ENCODE measurements at places on chromosomes 11 and 22. TPM values are rescaled to one million over a fixed set of nuclear protein-coding genes. Genes with fewer than 3 reads are reported as not detected.

The FIBIN gene
- polyA plus RNA-seq = 0.66 TPM

- H3K27me3 ChIP-seq = no peaks in the 10 kb centered on the region
- DNase-seq = no peak
- no peak overlapping the region for H3K27ac ChIP-seq
- H3K36me3 ChIP-seq = peaks cover 16% of the 10 kb centered on the region
- peaks cover 25% of the 10 kb centered on the region for H3K4me1 ChIP-seq
Observed at GRCh38 chr22:31253949-31254348, 38.3 kb downstream of the PIK3IP1 start.

- no peaks in the 10 kb centered on the region for H3K36me3 ChIP-seq
- no peak overlapping the region for H3K4me3 ChIP-seq
- H3K27me3 ChIP-seq = no peaks in the 10 kb centered on the region
Observed at GRCh38 chr11:61075891-61076290, 26.4 kb upstream of the CD5 start.

GRCh38 chr22:35638410-35638809 is 9.8 kb upstream of the APOL6 start:
- no peaks in the 10 kb centered on the region for H3K27me3 ChIP-seq
- peak; percentile 89 for DNase-seq
- peak overlapping the region; percentile 95 for H3K27ac ChIP-seq
- peaks cover 29% of the 10 kb centered on the region for H3K4me1 ChIP-seq
- no peaks in the 10 kb centered on the region for H3K36me3 ChIP-seq
- no peak overlapping the region for H3K4me3 ChIP-seq

DNA sequence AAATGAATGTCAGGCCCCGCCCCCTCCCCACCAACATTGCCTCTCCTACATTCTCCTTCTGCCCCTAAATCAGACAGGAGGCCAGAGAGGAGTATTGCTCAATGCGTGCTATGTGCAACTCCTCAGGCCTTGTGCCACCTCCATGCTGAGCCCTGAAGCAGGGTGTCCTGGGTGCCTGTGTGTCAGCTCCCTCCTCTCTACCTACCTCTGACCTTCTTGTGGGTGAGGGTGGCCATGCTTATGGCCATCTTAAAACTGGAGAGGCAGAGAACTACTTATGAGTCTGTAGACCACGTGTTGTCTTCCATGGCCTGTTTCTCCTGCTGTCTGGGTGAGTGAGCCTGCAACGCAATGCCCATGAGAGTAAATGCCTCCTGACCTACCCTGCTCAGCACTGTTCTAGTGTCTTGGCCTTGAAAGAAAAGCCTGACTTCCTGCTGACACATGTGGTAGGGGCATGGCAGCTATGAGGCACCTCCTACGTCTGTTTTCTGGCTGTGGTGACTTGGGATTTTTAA is 10.5 kb downstream of the MCAM start:
- peaks cover 56% of the 10 kb centered on the region for H3K36me3 ChIP-seq
- no peak for DNase-seq
- no peak overlapping the region for H3K27ac ChIP-seq
- H3K4me1 ChIP-seq = no peaks in the 10 kb centered on the region
- H3K4me3 ChIP-seq = no peak overlapping the region
- H3K27me3 ChIP-seq = no peaks in the 10 kb centered on the region

The SEZ6L gene
- 0.10 TPM for polyA plus RNA-seq

DNA sequence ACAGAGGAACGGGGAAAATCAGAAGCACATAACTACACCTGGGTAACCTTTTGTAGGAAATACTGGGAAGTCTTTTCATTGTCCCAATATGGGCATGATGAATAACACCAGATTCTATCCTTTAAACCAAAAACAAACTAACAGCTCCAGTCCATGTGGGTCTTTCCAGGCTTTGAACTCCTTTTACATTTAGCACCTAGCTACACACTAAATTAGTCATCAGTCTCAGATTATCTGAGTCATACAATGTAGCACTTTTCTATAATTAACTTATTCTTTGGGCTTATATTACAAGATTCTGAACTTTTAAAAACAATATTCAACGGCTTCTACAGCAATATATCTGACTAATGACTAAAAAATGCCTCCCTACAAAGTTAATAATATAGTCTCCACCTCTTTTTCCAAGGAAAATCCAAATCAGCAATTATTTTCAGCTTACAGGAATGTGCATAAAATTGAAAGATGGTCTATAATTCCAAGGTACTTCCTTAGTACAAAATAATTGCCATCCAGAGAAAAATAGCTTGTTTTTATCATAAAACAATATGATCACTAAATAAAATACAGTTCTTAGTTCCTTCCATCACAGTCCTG is 26.3 kb downstream of the STK33 start:
- H3K36me3 ChIP-seq = no peaks in the 10 kb centered on the region
- H3K27me3 ChIP-seq = no peaks in the 10 kb centered on the region
- H3K4me3 ChIP-seq = no peak overlapping the region

- H3K4me1 ChIP-seq = no peaks in the 10 kb centered on the region
- no peak for DNase-seq
- H3K4me3 ChIP-seq = no peak overlapping the region
- H3K27me3 ChIP-seq = no peaks in the 10 kb centered on the region
- H3K27ac ChIP-seq = no peak overlapping the region
Observed at GRCh38 chr11:111354601-111354891, 24.5 kb downstream of the POU2AF1 start.

The FADS1 gene
- polyA plus RNA-seq = 26.4 TPM

- no peaks in the 10 kb centered on the region for H3K36me3 ChIP-seq
- no peak overlapping the region for H3K4me3 ChIP-seq
- no peak for DNase-seq
- no peaks in the 10 kb centered on the region for H3K4me1 ChIP-seq
Observed at GRCh38 chr11:1372660-1373059, 17.1 kb upstream of the BRSK2 start.

DNA sequence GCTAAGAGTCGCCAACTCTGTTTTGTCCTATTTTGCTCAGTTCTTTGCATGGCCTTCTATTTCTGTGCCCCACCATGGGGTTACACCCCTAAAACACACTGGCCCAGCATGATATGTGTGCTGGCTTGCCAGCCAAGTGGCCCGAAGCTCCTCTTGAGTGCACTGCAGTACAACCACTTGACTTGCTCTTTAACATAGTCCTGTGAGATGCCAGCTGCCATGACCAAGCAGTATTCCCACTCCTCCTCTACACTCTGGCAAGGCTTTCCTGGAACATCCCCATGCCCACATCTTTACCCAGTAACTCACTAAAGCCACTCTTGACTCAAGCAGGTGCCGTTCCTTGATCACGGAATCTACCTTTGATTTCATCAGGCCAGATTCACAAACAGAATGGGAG is 102.9 kb upstream of the GAL start:
- peak overlapping the region; percentile 9 for H3K27ac ChIP-seq
- no peak for DNase-seq
- H3K4me1 ChIP-seq = peaks cover 2% of the 10 kb centered on the region
